Stimulated activated CD4-positive, alpha-beta T cell treated with anti-CD3 and anti-CD28 coated beads, Interleukin-1b, Interleukin-23, amount 100 ng/mL, for 1 hour (primary cell): ENCODE measurements at places on chromosomes 6 and 20.

- no peak for DNase-seq
Observed at GRCh38 chr6:25025919-25026301, 90.2 kb upstream of the RIPOR2 start.

DNA sequence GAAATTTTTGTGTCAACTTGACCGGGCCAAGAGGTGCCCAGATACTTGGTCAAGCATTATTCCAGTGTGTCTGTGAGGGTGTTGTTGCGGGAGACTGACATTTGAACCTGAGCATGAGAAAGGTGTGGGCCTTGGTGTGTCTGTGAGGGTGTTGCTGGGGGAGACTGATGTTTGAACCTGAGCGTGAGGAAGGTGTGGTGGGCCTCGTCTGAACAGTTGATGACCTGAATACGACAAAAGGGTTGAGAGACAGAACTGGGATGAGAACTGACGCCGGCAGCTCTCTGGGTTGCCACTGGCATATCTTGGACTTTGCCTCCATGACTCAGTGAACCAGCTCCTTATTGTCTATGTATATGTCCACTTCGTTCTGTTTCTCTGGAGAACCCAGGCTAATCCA lies 240.5 kb downstream of the ERMARD start:
- DNase-seq = no peak

- no peak for DNase-seq
Observed at GRCh38 chr6:138593124-138593877, 94.0 kb upstream of the NHSL1 start.

- DNase-seq = no peak
Observed at GRCh38 chr6:142954844-142955243, 9.9 kb upstream of the HIVEP2 start.

- DNase-seq = no peak
Observed at GRCh38 chr6:16183187-16183664, 54.3 kb downstream of the MYLIP start.

DNA sequence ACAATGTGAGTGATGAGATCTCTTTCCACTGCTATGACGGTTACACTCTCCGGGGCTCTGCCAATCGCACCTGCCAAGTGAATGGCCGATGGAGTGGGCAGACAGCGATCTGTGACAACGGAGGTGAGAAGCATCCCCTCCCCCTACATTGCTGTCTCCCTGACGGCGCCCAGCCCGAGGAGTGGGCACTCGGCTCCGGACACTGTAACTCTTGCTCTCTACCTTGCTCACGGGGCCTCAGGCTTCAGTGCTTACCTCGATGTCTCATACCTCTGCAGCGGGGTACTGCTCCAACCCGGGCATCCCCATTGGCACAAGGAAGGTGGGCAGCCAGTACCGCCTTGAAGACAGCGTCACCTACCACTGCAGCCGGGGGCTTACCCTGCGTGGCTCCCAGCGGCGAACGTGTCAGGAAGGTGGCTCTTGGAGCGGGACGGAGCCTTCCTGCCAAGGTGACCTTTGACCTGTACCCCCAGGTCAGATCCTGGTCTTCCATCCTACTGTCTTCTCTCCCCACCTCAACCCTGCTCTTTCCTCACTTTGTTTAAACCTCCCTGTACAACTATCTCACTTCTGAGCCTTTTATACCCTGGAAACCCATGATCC lies 1.3 kb downstream of the CFB start:
- DNase-seq = no peak

DNA sequence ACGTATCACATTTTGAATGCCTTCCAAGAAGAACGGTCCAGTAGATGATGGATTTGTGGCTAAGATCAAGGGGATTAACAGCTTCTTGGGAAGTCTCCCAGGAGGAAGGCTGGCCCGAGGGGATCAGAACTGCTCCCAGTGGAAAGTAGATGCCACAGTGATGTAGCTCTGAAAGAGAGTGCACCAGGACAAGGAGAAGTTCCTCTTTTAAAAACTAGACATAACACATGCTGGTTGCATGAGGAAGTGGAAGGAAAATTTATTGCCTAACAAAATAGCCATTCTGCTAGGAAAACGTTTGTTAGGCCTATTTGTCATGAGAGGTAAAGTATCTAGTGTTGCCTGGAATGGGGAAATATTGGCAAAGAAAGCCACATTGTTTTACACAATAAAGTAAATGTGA lies 87.8 kb downstream of the CDH26 start:
- DNase-seq = no peak

- no peak for DNase-seq
Observed at GRCh38 chr6:117306227-117306790, 41.0 kb downstream of the VGLL2 start.
